Suprapubic skin (tissue), 4 donors: ENCODE measurements at places on chromosomes 2 and 18. TPM values are rescaled to one million over a fixed set of nuclear protein-coding genes. Genes with fewer than 3 reads are reported as not detected.

The VWC2L gene
- not detected for total RNA-seq

The MGAT4A gene
- total RNA-seq = 6.4 TPM

The SIX2 gene
- total RNA-seq = 0.60 TPM

The ALLC gene
- total RNA-seq = not detected

The IL18RAP gene
- total RNA-seq = not detected

GRCh38 chr2:138123741-138124140 is 159.5 kb downstream of the HNMT start:
- H3K36me3 ChIP-seq = no peaks in the 10 kb centered on the region
- no peaks in the 10 kb centered on the region for H3K27me3 ChIP-seq

- peak; percentile 57 for DNase-seq
- peaks cover 6% of the 10 kb centered on the region for H3K27me3 ChIP-seq
- no peak overlapping the region for H3K27ac ChIP-seq
Observed at GRCh38 chr2:128591861-128592822, 273.5 kb upstream of the HS6ST1 start.

- DNase-seq = no peak
- no peaks in the 10 kb centered on the region for H3K4me1 ChIP-seq
- H3K4me3 ChIP-seq = no peak overlapping the region
- H3K27me3 ChIP-seq = no peaks in the 10 kb centered on the region
Observed at GRCh38 chr2:121211689-121212151, 73.3 kb downstream of the TFCP2L1 start.

- no peaks in the 10 kb centered on the region for H3K36me3 ChIP-seq
- no peak overlapping the region for H3K4me3 ChIP-seq
- H3K4me1 ChIP-seq = no peaks in the 10 kb centered on the region
- H3K27me3 ChIP-seq = no peaks in the 10 kb centered on the region
- no peak for DNase-seq
Observed at GRCh38 chr2:188193230-188193629, 98.4 kb upstream of the GULP1 start.

DNA sequence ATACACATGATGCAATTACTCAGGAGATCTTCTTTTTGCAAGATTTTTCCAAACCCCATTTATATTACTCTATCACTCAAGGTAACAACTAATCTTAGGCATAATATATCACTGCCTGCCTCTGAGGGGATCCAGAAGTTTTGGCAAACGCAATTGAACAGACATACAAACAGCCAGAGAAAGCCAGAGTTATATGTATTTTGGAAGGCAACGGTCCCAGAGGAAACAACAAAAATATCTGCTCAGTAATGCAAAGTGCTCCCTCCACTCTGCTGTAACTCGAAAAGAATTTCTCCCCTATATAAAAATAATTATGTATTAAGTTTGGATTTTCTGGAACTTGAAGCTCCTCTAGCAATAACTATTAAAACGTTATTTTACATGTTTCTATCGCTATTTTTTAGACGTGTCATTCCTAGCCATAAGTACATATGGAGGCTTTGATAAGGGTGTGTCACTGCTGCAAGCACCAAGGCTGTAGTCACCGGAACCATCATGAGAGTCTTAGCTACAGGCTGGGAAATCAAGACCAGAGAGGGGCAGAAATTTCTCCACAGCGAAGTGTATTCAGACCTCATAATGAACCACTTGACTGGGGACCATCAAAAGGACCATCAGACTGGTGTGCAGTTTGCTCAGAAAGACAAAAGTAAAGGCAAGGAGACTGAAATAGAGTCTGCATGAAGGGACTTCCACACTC is 3.7 kb upstream of the GKN1 start:
- no peaks in the 10 kb centered on the region for H3K36me3 ChIP-seq
- H3K4me3 ChIP-seq = no peak overlapping the region
- H3K4me1 ChIP-seq = no peaks in the 10 kb centered on the region
- no peak overlapping the region for H3K27ac ChIP-seq
- no peaks in the 10 kb centered on the region for H3K27me3 ChIP-seq

DNA sequence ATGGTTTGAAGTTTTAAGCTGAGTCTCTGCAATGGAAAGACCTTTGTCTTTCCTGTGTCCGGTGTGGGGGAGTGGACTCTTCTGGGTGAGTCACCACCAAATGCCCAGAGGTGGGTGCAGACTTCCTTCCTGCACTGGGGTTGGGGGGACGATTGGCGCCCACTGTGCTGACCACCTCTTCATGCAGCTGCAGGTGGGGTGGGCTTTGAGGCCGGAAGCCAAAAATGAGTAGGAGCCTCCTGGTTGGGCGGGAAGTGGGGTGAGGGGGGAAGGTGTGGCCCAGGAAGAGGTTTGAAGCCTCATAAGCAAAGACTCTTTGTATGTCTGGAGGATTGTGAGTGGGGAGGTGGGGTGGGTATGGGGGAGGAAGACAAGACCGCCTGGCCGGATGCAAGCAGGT is 27.6 kb downstream of the PAX8 start:
- H3K4me1 ChIP-seq = peaks cover 4% of the 10 kb centered on the region
- H3K4me3 ChIP-seq = no peak overlapping the region
- no peaks in the 10 kb centered on the region for H3K27me3 ChIP-seq
- DNase-seq = no peak
- no peaks in the 10 kb centered on the region for H3K36me3 ChIP-seq
- no peak overlapping the region for H3K27ac ChIP-seq

DNA sequence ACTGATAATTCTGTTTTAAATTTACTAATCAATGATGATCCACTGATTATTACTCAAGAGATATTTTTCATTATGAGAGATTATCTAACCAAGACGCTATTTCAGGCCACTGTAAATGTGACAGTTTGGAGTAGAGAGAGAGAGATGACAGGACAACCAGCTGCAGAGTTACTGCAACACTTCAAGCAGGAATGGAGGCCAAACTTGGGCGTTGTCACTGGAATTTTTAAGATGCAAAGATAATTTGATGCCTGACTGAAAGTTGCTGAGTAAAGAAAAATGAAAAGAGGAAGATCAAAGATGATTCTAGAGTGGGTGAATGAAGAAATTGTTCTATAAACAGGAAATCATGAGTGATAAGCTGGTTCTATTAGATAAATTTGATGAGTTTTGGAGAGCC is 1302.1 kb upstream of the TMEFF2 start:
- H3K27me3 ChIP-seq = no peaks in the 10 kb centered on the region
- no peak overlapping the region for H3K27ac ChIP-seq
- H3K4me1 ChIP-seq = no peaks in the 10 kb centered on the region
- no peaks in the 10 kb centered on the region for H3K36me3 ChIP-seq
- no peak for DNase-seq
- no peak overlapping the region for H3K4me3 ChIP-seq

DNA sequence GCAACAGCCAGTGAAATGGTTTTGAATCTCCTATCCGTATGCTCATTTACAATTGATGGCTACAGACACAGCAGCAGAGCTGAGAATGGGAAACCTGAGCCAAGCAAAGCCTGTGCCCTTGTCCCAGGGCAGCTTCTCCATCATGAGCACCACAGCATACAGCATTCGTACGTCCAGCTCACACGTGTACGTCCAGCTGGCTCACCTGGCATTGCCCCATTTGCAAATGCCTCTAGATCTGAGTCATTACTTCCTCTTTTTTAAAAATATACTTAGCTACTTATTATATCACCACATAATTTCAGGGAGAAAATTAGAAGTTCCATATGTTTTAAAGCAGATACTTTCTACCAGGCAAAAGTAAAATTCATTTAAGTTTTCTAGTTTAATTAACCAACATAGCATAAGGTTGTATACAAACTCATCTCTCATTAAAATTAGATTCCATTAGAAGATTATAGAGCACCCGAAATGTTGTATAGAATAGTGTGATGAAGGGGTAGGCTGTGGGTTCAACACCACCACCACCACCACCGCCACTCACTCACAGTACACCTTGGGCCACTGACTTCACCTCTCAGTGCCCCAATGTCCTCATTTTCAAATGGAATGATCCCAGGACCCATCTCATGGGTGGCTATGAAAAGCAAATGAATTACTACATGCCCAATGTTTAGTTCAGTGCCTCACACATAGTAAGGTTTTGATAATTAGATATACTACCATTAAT is 31.4 kb upstream of the TMEM177 start:
- no peak overlapping the region for H3K4me3 ChIP-seq
- DNase-seq = no peak

GRCh38 chr18:23238152-23238531 is 102.9 kb downstream of the CABLES1 start:
- DNase-seq = no peak
- H3K36me3 ChIP-seq = peaks cover 9% of the 10 kb centered on the region
- H3K4me3 ChIP-seq = peak overlapping the region; percentile 37
- H3K27ac ChIP-seq = peak overlapping the region; percentile 73
- H3K4me1 ChIP-seq = peaks cover 20% of the 10 kb centered on the region

DNA sequence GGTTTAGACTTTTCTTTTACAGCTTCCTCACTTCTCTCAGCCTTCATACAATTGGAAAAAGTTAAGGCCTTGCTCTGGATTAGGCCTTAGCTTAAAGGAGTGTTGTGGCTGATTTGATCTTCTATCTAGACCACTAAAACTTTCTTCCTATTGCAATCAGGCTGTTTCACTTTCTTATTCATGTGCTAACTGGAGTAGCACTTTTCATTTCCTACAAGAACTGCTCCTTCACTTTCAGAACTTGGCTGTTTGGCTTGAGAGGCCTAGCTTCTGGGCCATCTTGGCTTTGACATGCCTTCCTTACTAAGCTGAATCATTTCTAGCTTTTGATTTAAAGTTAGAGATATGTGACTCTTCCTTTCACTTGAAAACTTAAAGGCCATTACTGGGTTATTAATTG is 114.3 kb downstream of the ARHGEF4 start:
- peaks cover 4% of the 10 kb centered on the region for H3K36me3 ChIP-seq
- no peaks in the 10 kb centered on the region for H3K27me3 ChIP-seq
- no peak for DNase-seq
- H3K4me3 ChIP-seq = no peak overlapping the region
- no peak overlapping the region for H3K27ac ChIP-seq

DNA sequence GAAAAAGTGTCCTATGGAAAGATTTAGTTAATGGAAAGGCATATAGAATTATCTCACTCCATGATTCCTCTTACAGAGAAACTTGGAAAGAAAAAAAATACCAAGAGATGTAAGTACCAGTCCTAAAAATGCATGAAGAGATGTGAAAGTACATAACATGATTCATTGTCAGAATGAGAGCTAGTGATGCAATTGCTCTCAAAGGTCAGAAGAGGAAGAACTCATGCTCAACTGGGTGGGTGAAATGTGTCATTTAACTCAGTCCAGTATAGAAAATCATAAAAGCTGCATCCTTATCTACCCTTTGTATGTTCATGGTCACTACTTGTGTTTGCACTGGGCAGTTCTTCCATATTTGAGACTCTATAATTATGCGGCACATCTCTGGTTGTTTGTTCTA is 300.0 kb upstream of the PIK3C3 start:
- no peaks in the 10 kb centered on the region for H3K36me3 ChIP-seq
- no peaks in the 10 kb centered on the region for H3K27me3 ChIP-seq
- H3K4me3 ChIP-seq = no peak overlapping the region
- no peak overlapping the region for H3K27ac ChIP-seq
- no peak for DNase-seq

GRCh38 chr2:122486086-122486485 is 730.6 kb downstream of the TSN start:
- DNase-seq = no peak
- H3K27me3 ChIP-seq = no peaks in the 10 kb centered on the region
- H3K4me3 ChIP-seq = no peak overlapping the region
- H3K36me3 ChIP-seq = no peaks in the 10 kb centered on the region
- H3K27ac ChIP-seq = no peak overlapping the region

- peaks cover 9% of the 10 kb centered on the region for H3K4me1 ChIP-seq
- H3K36me3 ChIP-seq = no peaks in the 10 kb centered on the region
- H3K27me3 ChIP-seq = no peaks in the 10 kb centered on the region
- H3K4me3 ChIP-seq = no peak overlapping the region
- no peak for DNase-seq
- H3K27ac ChIP-seq = no peak overlapping the region
Observed at GRCh38 chr2:224971214-224971613, 71.1 kb downstream of the DOCK10 start.

GRCh38 chr18:9400197-9400596 is 65.6 kb downstream of the TWSG1 start:
- DNase-seq = no peak
- no peak overlapping the region for H3K27ac ChIP-seq
- H3K27me3 ChIP-seq = no peaks in the 10 kb centered on the region
- H3K4me3 ChIP-seq = no peak overlapping the region

GRCh38 chr2:105388971-105389381 is 9.9 kb downstream of the FHL2 start:
- peak; percentile 58 for DNase-seq
- no peak overlapping the region for H3K27ac ChIP-seq
- H3K36me3 ChIP-seq = peaks cover 22% of the 10 kb centered on the region
- peaks cover 36% of the 10 kb centered on the region for H3K4me1 ChIP-seq
- H3K27me3 ChIP-seq = no peaks in the 10 kb centered on the region

GRCh38 chr2:113324684-113325160 is 46.0 kb upstream of the PAX8 start:
- H3K27me3 ChIP-seq = no peaks in the 10 kb centered on the region
- H3K27ac ChIP-seq = peak overlapping the region; percentile 81
- H3K36me3 ChIP-seq = no peaks in the 10 kb centered on the region
- DNase-seq = no peak

GRCh38 chr2:43104763-43105162 is 121.6 kb downstream of the ZFP36L2 start:
- no peak overlapping the region for H3K27ac ChIP-seq
- DNase-seq = no peak
- no peaks in the 10 kb centered on the region for H3K36me3 ChIP-seq
- no peaks in the 10 kb centered on the region for H3K27me3 ChIP-seq

GRCh38 chr18:27501671-27502070 is 316.6 kb upstream of the CHST9 start:
- no peak overlapping the region for H3K27ac ChIP-seq
- no peaks in the 10 kb centered on the region for H3K4me1 ChIP-seq
- no peaks in the 10 kb centered on the region for H3K27me3 ChIP-seq
- no peak for DNase-seq
- H3K36me3 ChIP-seq = no peaks in the 10 kb centered on the region

DNA sequence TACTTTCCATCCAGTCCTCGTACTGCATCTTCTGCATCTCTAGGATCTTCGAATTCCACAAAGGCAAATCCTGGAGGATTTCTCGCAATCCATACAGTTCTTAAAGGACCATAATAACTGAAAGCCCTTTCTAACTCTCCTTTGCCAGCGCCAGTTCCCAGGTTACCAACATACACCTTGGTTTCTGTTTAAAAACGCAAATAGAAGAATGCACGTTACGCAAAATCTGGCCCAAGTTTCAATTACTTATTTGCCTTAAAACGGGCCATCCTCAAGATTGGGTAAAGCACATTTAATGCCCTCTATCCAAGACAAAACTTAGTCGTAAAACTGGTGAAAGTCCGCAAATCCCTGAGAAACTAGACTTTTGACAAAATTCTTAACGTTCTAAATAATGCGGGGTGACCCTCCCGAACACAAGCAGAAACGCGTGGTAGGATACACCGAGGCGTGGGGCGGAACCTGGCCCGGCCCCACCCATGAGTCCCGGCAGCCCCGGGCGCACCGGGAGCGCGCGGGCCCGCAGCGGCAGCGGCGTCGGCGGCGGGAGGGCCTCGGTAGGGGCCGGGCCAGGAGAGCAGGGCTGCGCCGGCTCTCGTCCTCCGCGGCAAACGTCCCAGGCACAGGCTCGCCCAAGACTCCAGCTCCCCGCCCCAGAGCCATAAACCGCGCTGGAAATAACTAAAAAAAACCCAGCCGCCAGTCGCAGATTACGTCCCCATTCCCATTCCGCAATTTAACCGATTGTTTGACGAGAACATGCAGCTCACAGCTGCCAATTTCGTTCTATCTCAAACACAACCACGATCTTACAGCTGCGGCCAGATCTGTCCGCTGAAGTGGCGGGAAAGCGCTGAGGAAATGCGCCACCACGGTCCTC is 910 bp downstream of the SRSF7 start:
- no peaks in the 10 kb centered on the region for H3K27me3 ChIP-seq
- H3K4me3 ChIP-seq = peak overlapping the region; percentile 93
- peaks cover 47% of the 10 kb centered on the region for H3K4me1 ChIP-seq
- H3K27ac ChIP-seq = peak overlapping the region; percentile 100
- DNase-seq = no peak
